B cell (primary cell): ENCODE measurements at places on chromosomes 2 and 18. TPM values are rescaled to one million over a fixed set of nuclear protein-coding genes. Genes with fewer than 3 reads are reported as not detected.

DNA sequence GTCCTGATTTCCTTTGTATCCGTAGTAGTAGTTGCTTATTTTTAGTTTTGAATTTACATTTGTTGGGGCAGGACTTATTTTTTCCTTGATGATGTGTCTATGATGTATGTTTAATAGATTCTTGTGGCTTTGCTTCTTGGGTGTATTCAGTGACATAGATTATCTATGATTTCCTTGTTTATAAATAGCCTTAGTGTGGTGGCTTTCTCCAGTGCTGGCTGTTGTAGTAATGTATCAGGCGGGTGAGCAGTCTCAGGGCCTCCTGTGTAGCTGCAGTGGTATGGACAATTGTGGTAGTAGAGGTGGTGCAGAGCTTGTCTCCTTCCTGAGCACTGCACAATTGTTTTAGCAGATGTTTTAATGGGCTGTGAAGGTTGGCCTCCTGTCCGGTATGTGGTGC is 60.5 kb downstream of the SMCHD1 start:
- peaks cover 88% of the 10 kb centered on the region for H3K36me3 ChIP-seq
- no peaks in the 10 kb centered on the region for H3K27me3 ChIP-seq
- H3K27ac ChIP-seq, result peak overlapping the region; percentile 39
- H3K4me3 ChIP-seq, result no peak overlapping the region
- no peaks in the 10 kb centered on the region for H3K4me1 ChIP-seq

DNA sequence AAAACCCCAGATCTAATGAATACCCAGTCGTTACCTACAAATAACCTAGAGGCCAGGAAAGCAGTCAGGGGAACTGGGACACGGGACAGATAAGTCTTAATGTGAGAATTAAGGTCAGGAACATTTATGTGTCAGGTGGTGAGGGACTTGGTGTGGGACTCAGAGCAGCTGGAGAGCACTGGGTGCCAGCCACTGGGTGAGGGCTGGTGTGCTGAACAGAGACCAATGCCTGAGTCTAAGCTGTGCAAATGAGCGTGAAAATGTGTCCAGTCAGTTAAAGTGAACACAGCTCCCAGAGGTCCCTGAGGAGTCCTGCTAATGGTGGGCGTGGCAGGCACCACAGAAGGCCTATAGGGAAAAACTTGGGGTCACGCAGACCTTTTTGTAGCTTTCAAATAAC is 225.9 kb downstream of the C1D start:
- no peaks in the 10 kb centered on the region for H3K27me3 ChIP-seq
- no peaks in the 10 kb centered on the region for H3K4me1 ChIP-seq
- no peak for DNase-seq
- H3K4me3 ChIP-seq, result no peak overlapping the region

- no peaks in the 10 kb centered on the region for H3K27me3 ChIP-seq
- H3K27ac ChIP-seq, result no peak overlapping the region
- H3K4me1 ChIP-seq, result no peaks in the 10 kb centered on the region
- DNase-seq, result no peak
- H3K4me3 ChIP-seq, result no peak overlapping the region
Observed at GRCh38 chr18:21218862-21219261, 23.2 kb upstream of the GREB1L start.

DNA sequence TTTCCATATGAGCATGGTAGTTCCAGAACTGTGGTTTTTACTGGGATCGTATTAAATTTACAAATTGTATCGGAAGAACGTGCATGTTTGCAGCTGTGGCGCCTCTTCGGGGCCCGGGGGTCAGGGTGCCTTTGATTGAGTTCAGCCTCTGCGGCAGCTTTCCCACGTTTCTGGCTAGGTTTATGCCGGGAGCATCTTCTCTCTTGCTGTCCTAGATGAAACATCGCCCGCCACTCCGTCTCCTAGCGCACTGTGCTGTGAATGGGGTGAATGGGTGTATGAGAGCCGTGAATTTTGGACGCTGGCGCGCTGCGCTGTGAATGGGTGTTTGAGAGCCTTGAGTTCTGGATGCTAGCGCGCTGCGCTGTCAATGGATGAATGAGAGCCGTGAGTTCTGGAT is 12.3 kb downstream of the PDCD1 start:
- H3K27ac ChIP-seq, result no peak overlapping the region
- DNase-seq, result no peak
- H3K4me1 ChIP-seq, result peaks cover 26% of the 10 kb centered on the region
- no peaks in the 10 kb centered on the region for H3K27me3 ChIP-seq
- no peaks in the 10 kb centered on the region for H3K36me3 ChIP-seq

TSGA10 gene
- 36.9 and 39.6 TPM in 2 replicates for total RNA-seq
